ENCODE measurements at places on chromosomes 6 and 20. TPM values are rescaled to one million over a fixed set of nuclear protein-coding genes. Genes with fewer than 3 reads are reported as not detected.

DNA sequence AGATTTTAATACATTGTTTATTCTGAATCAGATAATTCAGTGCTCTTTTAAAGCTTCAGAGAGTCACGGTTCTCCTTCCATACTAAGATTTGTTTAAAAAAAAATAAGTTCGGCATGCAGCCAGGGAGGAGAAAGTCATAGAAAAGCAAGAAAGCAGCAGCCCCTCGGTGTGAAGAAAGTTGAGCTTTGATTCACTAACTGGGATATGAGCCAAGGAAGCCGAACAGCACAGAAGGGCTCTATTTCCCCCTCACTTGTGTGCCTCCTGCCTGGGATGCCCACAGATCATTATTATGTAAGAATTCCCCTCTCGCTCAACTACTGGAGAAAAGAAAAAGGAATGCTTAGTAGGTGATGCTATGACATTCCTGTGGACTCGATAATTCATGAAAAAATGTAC, 69.3 kb upstream of the SYNJ2 start:
- no peak for DNase-seq

- no peak for DNase-seq
Observed at GRCh38 chr6:43223175-43223574, 6.1 kb downstream of the DNPH1 start.

DNA sequence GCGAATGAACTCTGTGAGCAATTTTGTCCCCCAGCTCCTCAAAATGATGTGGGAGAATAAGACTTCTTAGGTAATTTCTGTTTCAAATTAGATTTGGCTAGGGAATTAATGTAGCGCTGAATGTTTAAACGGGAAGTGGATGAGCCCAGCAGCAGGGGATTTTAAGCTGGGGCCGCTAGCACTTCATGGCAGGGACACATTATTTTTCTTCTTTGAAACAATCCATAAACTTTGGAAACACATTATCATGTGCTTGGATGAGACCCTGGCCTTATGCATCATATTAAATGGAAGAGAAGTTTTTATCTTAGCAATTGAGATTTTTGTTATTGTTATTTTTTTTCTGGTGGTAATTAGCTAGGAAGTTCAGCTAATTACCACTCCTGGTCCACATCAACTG, 74.2 kb upstream of the FUCA2 start:
- no peak for DNase-seq

DNA sequence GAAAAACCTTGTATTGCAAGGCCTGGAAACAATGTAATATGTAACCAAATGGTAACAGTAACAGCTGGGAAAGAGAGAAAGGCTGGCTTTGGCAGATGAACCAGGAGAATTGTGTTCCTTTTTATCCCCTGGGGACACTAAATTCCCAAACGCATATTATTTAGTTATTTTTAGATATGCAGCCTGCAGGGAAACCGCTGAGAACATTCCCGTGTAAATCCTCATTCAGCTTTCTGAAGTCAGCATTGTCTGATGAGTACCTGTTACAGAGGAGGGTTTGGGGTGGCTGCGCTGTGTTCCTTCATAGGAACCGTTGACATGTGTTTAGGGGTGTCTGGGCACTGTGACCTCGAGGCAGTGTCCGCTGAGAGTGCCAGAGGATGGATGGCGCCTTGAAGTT, 101.3 kb downstream of the SMOC2 start:
- DNase-seq, result no peak

DNA sequence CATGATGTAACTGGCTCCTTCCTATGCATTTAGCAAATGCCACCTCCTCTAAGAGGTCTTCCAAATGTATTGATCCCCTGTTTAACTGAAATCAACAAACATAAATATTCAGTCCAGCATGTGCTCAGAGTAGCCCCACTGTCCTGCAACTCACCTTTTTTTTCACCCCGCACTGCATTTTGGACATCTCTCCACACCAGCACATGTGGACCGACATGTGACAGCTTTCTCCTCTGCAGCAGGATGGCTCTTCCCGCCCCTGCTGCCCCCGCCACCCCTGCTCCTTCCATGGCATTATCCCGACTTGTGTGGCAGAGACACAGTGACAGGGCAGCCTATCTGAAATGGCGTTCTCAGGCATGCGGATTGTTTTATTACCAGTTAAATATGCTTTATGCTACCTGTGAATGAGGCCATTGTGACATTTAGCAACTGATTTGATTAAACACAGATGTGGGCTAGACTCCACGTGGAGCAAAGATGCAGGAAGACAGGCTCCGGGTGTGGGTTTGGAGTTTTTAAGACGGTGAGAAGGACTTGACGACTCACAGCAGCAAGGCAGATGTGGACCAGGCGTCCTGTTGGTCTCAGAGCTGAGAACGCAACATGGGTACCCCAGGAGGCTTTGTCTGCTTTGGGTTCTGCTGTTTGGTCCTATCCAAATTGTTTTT, 161.2 kb downstream of the EYA2 start:
- no peak for DNase-seq

GRCh38 chr6:2617729-2618128, 133.0 kb downstream of the MYLK4 start:
- DNase-seq, result no peak

GRCh38 chr6:146905181-146905704, 299.0 kb upstream of the STXBP5 start:
- no peak for DNase-seq

DNA sequence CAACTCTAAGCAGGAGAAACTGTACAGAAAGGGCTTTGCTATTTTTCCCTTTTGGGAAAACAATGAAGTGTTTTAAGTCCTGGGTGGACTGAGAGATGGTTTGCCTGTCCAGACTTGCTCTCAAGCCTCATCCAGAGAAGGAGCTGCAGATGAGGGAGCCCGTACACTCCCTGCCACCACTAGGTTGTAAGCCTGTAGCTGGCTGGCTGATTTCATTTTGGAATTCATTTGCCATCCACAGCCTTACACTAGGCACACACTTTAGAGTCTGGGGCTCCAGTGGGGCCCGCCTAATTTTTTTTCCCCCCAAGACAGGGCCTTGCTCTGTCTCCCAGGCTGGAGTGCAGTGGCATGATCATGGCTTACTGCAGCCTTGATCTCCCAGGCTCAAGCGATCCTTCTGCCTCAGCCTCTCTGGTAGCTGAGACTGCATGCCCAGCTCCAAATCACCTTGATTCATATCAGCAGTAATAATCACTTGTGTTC, 28.4 kb downstream of the POFUT1 start:
- DNase-seq, result no peak

DNA sequence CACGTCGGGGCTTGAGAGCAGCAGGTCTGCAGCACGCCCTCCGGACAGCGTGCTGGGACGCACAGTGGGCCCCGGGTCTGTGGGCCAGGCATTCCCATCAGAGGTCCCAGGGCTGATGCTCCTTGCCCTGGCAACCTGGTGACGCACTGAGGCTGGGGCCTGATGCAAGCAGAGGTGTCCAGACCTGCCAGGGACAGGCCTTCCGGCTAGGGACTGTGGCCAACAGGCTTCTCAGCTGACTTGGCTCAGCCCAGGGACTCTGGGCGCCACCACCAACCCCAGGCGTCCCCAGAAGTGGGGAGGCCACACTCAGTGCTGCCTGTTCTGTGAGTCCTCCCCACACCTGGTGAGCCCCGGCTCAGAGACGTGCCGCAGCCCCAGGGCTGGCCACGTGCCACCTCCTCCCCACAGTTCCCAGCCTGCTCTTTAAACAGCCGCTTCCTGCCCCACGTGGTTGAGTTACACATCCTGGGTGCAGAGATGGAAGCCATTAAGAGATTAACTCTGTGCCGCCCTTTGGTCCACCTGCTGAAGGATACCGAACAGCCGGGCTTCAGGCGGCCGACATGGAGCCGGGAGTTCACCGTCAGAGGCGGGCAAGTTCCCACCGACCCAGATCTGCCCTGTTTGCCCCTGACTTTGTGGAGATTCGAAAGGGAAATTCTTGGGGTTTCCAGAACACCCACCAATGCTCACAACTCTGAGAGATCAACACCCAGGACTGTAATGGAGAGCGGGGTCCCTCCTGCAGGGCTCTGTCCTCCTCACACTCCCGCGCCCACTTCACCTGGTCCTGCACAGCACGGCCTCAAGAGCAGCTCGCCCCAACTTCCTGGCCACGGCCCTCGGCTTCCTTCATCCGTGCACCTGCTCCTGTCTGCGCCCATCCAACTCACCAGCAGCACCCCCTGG, 37.6 kb upstream of the ZBP1 start:
- DNase-seq, result peak; percentile 79

DNA sequence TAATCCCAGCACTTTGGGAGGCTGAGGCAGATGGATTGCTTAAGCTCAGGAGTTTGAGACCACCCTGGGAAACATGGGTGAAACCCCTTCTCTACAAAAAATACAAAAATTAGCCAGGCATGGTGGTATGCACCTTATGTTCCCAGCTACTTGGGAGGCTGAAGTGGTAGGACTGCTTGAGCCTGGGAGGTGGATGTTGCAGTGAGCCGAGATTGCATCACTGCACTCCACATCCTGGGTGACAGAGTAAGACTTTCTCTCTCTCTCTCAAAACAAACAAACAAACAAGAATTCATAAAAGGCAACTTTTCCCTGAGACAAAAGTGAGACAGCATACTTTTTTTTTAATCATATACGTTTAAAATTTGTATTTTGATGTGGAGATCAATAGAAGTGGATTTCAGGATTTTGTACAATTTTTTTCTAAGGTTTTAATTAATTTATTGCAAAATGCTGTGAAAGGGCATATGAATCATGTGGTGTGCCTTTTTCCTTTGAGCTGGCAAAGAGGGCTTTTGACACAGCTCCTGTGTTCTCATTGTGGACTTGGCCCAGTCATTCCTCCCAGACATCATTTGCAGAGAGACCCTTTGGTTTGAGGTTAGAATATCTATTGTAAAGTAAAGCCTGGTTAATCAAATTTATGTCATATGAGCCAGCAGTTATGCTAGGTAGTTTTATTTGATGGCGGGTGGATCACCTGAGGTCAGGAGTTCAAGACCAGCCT, 77.1 kb downstream of the TULP4 start:
- DNase-seq, result no peak

DNA sequence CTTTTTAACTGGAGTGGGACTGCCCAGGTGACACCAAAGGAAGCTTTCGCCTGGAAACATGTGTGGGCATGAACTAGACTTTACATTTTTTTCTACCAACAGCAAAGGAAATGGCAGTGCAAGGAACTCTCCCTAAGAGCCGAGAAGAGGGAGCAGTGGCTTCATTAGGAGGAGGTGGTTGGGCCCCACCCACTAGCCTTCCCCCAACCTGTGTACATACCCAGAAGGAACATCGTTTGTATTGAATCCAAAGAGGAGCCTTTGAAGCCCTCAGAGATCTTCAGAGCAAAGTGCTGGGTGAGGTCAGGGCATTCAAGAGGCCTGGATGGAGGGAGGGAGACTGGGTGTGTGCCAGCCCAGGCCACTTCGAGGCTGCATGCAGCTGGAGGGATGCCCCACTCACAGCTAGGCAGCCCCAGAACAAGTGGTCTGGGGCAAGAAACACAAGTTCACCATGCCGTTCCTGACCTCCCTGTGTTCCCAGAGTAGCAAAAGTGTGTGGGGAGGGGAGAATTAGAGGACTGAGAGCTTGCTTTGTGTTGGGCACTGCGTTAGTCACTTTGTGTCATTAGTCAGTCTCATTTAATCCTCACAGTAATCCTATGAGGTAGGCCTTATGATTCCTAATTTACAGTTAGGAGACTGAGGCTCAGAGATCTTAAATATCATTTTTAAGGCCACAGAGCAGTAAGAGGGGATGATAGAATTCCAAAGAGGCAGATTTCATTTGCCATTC, 191.6 kb upstream of the SUPT3H start:
- DNase-seq, result no peak

DNA sequence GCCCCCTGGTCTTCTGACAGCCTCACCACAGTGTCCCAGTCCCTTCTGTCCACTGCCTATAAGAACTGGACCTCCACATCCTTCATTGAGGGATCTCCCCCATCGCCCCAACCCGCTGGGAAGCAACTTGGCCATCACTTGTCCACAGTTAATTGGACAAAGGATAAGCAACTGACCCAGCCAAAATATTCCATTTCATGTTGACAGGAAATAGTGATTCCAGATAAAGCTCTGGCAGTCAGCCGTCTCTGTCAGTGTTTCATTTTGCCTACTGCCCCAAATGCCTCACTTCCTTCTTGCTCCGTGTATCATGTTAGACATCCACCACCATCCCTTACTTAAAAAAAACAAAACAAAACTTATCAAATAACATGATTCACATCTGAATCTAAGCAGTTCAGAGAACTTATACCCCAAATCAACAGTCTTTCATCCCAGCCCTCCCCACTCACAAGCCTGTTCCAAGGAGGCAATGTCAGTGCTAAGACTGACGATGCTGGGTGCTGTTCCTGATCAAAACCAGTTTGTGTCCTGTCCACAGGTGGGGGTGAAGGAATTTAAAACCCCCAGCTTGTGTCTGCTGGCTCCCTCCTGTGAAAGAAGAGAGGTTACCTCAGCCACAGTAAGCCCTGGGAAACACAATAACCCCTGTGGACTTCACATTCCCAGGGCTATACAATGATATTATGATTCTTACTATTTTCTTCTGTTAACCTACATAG, 162.5 kb downstream of the WDR27 start:
- no peak for DNase-seq

DNA sequence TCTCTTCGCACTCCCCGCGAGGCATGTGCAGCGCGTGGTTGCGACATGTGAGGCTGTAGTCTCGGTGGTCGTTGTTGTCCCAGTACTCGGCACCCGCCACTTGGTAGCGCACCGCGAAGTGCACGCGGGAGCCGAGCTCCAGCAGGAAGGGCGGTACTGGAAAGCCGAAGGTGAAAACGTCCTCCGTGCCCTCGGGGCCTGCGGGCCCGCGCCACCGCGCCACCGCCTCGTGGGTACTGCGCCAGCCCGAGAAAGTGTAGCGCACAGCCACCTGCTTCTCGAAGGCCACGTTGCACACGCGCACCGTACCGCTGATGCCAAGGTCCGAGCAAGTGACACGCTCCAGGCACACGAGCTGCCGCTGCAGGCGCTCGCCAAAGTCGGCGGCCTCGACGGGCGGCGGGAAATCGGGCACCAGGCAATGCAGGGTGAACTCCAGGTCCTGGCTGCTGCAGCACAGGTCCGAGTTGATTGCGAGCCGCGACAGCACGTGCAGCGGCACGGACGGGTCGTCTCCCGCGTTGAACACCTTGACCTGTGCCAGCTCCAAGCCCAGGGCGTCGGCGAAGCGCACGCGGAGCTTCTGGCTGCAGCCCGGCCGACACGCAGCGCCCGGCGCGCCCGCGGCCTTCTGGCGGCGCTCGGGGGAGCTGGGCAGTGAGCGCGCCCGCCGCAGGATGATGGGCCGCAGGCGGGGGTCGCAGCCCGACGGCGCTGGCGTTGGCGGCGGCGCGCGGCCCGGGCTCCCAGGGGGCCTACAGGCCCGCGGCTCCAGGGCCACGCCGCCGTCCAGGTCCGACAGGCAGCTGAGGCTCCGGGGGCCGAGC, 840 bp downstream of the PPP1R3D start:
- DNase-seq, result peak; percentile 73

DNA sequence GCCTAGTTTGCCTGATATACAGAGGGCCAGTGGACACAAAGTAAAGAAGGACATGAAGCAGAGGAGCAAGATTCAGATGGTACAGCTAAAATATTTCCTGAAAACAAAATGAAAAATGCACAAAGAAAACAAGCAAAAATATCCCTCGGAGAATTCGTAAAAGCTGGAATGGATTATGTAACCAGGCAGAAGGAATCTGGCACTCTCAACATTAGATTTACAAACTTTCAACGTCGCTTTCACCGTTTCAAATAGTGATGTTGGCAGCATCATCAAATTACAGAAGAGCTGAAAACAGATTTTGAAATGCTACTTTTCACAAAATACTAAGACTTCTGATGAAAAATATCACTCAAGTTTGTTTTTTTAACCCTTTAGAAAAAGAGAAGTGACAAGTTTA, 11.7 kb downstream of the SMLR1 start:
- DNase-seq, result no peak

PLN gene
- total RNA-seq, result 234 TPM

TCP11 gene
- total RNA-seq, result not detected

OR12D3 gene
- total RNA-seq, result not detected

FAM83C gene
- total RNA-seq, result not detected

LZTS3 gene
- 4.2 TPM for total RNA-seq

Measured in posterior vena cava (tissue), 2 donors.